SW480 (cell line): ENCODE measurements at places on chromosomes 2 and 18.
A peak's percentile ranks its signal among the peaks of the same experiment; 100 is the strongest.

GRCh38 chr2:84878459-84878858, 2.4 kb downstream of the TRABD2A start:
- no peak for DNase-seq

- peak; percentile 83 for DNase-seq
Measured at GRCh38 chr2:43227830-43228281, 1.4 kb upstream of the ZFP36L2 start.

DNA sequence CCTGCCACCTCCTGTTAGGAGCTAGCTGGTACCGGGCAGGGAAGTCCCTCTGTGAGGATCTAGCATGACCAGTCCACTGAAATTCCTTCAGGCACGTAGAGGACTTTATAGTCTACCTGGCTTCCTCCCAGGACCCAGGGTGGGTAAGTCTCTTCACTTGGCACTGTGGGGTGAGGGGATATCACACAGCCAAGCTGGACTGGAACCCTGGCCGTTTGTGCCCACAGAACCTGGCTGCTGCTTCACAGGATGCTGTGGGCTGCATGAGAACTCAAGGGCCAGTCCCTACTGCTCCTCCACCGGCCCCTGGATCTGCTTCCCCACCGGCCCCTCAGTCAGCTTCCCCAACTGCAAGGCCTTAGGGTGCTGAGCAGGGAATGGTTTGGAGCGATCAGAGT, 35.8 kb downstream of the HS1BP3 start:
- DNase-seq = no peak

DNA sequence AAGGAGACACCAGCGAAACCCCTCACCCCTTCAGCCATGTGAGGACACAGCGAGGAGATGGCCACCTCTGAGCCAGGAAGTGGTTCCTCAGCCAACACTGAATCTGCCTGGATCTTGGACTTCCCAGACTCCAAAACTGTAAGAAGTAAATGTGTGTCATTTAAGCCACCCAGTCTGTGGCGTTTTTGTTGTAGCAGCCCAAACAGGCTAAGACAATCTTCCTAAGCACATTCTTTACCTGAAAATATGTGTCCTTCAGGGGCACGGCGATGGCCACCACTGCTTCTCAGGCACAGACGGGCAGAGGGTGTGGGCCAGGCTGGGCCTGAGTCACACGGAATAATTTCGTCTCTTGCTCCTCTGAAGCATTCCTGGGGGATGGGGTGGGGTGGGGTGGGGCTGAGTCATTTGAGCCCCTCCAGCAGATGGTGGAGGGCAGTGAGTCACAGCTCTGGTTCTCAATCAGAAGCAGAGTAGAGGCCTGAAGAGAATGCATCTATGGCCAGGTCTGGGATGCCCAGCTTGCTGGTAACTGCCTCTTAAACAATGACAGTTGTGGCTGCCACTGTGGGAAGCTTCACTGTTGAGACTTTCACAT, 142.4 kb downstream of the CAPN13 start:
- peak; percentile 93 for DNase-seq

GRCh38 chr2:98664323-98664722, 55.9 kb downstream of the UNC50 start:
- peak; percentile 92 for DNase-seq

- peak; percentile 60 for DNase-seq
Measured at GRCh38 chr2:73859721-73860586, 31.2 kb downstream of the STAMBP start.

DNA sequence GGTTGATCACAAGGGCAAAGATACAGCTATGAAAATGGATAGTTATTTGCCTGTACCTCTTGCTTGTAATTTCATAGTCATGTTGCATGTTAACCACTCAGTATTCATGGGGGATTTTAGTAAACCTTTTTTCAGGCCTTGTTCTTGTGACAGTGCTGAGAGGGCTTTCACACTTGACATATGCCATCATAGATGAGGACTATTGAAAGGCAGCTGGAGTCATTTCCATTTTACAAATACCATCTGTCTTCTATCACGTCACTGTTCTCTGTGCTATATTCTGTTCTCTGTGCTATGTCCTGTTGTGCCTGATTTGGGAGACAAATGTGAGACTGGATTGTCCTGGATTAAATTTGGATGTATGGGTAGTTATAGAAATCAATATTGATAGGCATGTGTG, 131.7 kb downstream of the LYPD6B start:
- DNase-seq = no peak

DNA sequence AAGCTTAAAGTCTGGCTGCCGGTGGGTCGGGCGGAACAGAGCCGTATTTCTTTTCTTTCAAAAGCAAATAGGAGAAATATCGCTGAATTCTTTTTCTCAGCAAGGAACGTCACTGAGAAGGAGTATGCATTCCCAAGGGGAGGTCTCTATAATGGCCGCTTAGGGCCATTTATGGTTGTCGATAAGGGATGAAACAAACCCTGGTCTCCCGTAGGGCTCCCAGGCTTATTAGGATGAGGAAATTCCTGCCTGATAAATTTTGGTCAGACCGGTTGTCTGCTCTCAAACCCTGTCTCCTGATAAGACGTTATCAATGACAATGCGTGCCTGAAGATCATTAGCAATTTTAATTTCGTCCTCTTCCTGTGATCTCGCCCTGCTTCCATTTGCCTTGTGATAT, 227.7 kb upstream of the ZEB2 start:
- DNase-seq = no peak
